ENCODE measurements at places on chromosomes 1 and 21.

- DNase-seq: no peak
Observed at GRCh38 chr1:234774971-234775370, 165.0 kb upstream of the IRF2BP2 start.

DNA sequence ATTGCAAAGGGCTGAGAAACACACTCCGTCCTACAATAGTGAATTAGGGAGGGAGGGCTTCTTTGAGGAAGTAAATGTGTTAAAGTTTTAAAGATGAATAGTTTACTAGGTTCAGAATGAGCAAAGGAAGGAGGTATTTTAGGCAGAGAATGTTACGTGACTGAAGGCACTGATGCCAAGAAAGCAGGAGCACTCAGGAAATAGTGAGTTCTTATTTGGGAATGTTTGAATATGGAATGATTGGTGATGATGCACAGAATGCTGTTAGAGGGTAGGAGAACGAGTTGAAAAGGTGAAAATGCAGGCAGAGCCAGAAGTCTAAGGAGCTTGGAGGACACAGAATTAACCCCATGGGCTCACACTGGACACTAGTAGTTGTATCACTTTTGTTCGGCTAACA, 108.0 kb downstream of the NRIP1 start:
- DNase-seq: peak; percentile 37

DNA sequence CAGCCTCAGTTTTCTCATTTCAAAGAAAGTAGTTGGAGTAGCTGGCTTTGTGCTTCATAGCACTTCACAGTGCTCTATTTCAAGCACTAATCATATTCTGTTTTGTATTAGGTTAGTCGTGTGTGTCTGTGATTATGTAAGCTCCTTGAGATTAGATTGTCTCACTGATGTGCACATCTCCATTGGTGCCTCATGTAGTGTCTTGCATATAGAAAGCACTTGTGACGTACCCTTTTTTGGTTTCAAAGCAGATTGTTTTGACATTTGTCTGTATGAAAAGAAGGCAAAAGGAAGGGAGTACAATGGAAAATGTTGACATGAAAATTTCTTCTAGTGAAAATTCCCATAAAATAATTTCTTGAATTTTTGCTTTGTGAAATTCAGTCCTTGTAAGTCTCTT, 13.9 kb downstream of the BTBD8 start:
- DNase-seq: no peak

- DNase-seq: no peak
Observed at GRCh38 chr1:157882580-157882979, 41.0 kb upstream of the CD5L start.

DNA sequence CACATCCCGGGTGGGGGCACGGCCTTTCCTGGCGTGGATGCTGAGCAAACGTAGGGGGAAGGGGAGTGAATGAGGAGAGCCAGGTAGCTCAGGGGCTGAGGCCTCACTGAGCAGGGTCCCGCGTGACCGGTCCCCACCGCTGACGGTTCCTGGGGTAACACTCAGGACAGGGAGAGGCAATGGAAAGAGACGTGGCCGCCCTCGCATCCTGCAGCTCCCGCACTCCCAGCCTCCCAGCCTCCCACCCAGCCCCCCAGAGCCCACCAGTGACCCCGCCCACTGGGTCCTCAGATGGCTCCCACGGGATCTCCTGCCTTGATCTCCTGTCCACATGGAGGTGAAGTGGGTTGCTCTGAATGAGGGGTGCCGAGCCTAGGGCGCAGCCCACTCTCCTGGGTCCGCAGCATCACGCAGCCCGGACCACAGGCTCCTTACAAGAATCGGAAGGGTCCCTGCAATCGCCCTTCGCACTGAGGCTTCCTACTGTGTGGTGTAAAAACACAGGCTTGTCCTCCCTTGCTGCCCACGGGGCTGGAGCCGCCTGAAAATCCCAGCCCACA, 2.4 kb downstream of the TSPEAR start:
- no peak for DNase-seq

All from GM04503 (cell line).